Stimulated activated CD4-positive, alpha-beta T cell treated with anti-CD3 and anti-CD28 coated beads, Interleukin-1b, Interleukin-23, amount 100 ng/mL, for 4 hours (primary cell): ENCODE measurements at places on chromosomes 6 and 20.

GRCh38 chr6:41706876-41707564, 28.4 kb downstream of the TFEB start:
- no peak for DNase-seq

- no peak for DNase-seq
Measured at GRCh38 chr6:44177691-44178423, 19.2 kb downstream of the CAPN11 start.

GRCh38 chr6:107491760-107492660, 2.1 kb downstream of the SOBP start:
- DNase-seq = no peak

DNA sequence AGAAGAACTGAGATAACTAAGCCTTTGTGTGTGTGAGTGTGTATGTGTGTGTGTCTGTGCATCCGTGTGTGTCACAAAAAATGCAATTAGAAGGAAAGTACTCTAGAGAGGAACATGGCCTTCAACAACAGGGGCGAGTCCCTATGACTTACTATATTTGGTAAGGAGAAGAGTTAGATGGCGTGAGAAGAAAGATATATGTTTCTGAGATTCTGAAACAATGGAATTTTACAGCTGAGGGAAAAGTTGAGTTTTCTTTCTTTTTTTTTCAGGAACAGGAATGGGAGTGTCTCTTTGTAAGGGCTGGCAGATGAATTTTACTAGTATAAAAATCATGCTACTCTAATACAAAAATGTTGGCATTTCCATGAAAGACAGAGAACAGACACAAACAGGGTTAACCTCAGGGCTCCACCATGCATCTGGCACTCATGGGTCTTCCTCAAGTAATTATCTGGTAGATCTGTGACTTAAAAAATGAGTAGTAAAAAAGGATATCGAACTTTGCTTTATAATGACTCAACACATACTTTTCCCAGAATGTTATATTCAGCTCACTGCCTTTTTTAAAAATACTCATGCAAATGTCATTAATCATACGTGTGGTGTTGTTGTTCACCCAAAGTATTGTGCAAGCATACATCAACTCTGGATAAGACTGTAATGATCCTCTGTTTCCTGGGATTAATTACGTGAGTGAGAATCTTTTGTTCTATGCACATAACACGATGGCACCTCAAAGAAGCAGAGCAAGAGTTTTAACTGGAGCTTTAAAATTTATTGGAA, 12.8 kb upstream of the SASH1 start:
- no peak for DNase-seq

GRCh38 chr6:35970181-35970580, 49.3 kb upstream of the SRPK1 start:
- DNase-seq = no peak

DNA sequence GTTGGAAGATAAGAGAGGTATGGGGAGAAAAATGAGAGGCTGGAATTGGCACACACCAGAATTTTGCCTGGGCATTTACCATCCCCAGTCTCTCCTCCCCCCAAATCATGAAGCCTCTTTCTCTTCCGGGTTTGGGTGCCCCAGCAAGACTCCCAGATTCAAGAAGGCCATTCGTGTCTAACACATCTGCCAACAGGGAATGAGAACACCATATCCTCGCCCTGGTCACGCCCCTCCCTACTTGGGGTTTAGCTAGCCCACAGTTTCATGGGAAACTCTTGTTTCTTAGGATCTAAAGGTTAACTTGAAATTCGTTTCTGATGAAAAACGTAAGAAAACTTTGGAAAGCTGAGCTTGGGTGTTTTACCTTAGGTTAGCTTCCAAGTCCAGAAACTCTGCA, 105.5 kb upstream of the TMEM170B start:
- no peak for DNase-seq

DNA sequence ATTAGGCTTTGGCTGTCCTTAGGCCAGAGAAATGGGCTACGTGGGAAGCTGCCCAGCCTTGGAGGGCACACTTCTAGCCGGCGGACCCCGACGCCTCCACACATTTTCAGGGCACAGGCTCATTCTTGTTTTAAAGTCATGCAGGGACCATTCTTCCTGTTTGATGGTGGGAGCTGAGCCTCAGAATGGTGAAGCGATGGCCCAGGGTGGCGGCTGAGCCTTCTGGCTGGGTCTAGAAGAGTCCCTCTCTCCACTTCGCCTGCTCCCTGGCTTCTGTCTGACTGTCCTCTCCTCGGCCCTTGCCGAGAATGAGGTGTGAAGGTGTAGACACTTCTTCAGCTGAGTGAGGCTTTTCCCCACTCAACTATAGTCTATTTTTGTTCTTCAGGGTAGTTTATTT, 114.4 kb downstream of the SULF2 start:
- DNase-seq = no peak

DNA sequence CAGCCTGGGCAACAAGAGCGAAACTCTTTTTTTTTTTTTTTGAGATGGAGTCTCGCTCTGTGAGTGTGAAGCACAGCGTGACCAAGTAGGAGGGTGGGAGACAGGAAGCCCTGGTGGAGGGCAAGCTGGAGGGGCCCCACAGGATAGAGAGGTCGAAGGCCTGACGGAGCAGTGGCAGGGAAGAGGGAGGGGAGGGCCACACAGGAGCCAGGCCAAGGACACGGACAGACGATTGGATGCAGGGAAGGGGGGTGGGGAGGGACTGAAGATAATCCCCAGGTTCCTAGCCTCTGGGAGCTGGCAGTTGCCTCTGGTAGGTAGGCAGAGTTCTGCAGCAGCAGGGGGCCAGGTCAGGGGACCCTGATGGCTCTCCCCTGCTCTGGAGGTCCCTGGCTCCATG, 10.8 kb upstream of the GUCA1A start:
- DNase-seq = no peak

DNA sequence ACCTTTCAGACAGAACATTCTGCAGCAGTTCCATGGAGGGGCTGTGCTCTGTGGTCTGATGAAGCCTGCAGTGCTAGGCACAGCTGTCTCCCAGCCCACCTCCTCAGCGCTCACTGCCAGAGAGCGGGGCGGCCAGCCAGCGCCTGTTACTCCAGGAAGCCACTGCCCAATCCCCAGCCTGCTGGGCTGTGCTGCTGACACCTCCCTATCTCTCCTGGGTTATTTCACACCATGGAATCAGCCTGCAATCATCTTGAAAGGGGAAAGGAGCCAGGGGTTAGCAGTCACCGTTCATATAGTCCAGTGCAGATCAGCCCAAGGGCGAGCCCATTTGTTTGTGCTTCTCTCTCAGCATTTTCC, 46.3 kb upstream of the NHSL1 start:
- DNase-seq = no peak

DNA sequence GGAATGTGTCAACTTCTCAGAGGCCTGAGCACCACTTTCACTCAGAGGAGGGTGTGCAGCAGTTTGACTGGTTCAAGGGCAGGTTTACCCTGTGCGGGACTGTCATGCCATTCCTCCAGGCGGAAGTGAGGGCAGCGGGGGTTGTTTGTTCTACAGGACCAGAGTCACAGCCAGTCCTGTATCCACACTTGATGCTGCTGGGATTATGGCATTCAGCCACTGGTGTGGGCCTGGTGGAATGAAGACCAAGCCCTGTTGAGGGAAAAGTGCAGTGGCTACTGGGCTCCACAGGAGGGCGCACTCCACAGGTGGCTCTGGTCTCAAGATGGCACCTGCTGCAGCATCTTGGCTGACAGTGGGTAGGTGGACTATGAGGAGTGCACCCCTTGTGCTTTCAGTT, 14.8 kb downstream of the SEMG2 start:
- DNase-seq = no peak

DNA sequence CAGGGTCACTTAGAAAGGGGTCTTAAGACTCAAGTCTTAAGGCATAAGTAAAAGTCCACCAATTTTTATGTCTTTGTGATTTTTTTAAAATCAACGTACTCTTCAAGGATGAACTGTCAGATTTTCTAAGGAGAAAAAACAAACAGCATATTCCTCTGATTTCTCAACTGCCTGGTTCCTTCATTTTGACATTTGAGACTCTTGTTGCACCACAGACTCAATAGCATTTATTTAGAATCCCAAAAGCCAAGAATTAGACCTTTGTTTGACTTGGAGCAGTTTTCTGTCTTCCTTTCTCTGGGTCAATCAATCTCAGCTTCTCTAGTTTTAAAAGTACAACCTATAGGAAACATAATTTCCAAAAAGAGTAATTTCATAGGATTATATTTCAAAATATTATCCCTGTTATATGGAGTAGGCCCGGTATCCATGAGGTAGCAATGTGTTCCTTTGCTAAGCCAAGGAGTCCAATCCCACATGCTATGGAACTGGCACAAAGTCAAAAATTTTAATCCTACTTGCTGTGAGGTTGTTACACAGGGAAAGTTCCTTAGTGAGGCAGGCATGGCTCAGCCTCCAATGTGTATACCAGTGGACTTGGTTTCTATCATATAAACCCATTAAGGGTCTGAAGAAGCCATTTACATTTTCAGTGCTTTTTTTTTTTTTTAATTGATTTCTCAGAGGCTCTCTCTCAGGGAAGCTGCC, 405.7 kb downstream of the KIF16B start:
- DNase-seq = no peak

DNA sequence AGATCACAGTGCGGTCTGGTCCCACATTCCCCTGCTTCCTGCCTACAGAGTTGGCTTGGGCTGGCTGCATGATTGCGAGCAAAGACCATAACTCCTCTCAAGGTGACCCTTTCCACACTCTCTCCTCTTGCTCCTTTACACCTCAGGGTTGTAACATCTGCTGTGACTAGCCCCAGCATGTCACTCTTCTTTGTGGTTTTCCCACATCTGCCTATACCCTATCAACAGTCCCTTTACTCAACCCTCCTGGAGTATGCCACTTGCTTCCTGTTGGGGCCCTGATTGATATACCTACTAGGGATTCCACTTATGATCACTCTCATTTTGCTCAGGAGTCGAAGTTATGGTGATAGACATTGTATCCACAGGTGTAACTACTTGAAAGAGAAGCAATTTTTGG, 58.9 kb upstream of the SGK1 start:
- no peak for DNase-seq

DNA sequence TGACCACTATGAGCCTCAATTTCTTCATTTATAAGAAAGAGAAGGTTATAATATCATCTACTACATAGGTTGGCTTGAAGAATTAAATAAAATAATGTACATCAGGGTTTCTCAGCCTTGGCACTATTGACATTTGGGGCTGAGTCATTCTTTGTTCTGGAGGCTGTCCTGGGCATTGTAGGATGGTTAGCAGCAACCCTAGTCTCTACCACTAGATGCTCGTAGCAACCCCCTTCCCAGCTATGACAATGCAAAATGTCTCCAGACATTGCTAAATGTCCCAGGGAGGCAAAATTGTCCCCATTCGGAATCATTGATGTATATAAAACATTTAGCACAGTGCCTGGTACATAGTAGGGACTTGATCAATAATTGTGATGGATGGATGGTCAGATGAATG, 152.1 kb downstream of the KHDC1L start:
- no peak for DNase-seq

DNA sequence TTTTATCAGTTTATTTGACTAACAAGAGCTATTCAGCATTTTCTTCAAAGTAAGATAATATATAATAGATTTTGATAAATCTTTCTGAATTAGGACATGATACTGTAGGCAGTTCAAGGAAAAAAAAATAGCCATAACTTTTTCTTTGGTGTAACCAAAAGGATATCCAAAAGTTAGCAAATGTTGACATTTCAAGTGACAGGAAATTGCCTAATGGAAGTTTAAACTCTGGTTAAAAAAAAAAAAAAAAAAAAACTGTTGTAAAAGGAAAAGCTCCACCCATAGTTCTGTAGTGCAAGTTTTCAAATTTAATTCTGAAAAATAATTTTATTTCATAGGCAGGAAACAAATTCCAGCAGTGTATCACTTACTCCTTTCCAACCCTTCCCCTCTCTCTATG, 18.8 kb downstream of the HEBP2 start:
- no peak for DNase-seq

DNA sequence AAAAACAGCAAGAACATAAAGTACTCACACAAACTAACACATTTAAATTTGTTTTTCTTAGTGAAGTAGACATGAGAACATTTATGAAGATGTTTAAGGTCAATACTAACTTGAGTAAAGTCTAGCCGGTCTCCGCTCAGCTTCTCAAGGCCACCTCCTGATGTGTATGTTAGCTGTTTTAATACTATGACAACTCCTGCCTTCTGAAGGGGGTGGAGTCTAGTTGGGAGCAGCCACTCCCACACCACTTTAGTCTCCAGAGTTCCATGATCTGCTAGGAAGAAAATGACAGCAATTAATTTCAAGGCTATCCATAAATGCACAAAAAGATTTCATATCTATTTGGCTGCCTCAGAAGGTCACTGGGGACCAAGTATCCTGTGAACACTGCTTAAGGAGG, at the start of gene GSTA3:
Gene GSTA3, minus strand, starts transcription at position 168 of the 400 bp plus-strand sequence. CDS start 3,864 bp downstream, outside the sequence.
- DNase-seq = no peak

- DNase-seq = no peak
Measured at GRCh38 chr6:128558924-128559323, 38.5 kb upstream of the PTPRK start.

DNA sequence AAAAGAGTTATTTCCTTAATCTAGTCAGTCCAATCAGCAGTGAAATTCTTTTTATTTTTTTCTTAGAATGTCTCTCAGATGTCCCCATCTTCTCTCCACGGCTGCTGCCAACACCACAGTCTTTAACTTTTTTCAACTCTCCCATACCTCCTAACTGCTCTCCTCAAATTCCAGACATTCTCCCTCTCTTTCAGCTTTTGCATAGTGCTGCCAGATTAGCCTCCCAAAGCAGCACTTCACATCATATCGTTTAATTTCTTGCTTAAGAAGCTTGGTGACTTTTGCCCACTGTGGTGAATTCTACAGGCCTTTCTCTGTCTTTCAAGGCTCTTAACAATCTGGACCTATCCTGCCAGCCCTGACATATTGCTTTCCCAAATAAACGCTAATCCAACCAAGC, 233.4 kb downstream of the UST start:
- no peak for DNase-seq

DNA sequence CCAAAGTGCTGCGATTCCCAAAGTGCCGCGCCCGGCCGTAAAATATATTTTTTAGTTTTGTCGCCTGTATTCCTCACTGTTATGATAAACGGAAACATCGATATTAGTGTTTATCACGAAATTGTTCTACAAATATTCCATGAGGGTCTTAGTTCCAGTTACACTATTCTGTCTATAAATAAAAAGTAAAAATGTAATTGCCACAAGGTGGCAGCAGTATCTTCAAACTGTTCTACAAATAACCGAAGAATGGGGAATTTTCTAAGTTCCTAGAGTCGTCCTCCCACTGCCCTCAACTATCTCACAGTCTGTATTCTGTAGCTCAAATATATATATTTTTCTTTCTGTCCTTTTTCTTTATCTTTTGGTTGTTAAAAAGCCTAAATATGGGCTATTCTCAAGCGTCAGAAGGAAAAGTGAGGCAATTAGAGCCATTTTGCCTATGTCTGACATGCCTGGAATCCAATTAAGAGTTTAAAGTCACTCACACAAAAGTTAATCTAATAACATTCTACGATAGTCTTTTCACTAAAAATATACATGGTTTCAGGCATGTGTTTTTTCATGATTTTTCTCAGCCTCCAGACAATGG, 14.2 kb upstream of the FAM162B start:
- no peak for DNase-seq
